AG09319 (cell line): ENCODE measurements at places on chromosomes 6 and 20.

DNA sequence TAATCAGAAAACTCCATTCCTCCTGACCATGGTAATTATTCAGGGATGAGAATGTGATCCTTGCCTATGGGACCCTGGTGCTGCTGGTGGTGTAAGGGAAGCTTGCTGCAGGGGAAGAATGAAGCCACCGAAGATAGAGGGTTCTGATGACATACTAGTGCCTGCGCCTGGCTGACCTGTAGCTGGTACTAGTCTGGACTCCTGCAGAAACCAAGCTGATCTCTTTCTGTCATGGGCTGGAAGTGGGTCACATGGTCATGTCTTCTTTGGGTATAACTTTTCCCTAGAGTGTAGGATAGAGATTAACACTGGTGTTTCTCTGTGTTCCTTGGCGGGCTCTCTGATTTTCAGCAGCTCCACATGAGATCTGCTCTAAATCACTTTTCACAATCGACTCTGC lies 8.6 kb upstream of the SLC4A11 start:
- DNase-seq: no peak

DNA sequence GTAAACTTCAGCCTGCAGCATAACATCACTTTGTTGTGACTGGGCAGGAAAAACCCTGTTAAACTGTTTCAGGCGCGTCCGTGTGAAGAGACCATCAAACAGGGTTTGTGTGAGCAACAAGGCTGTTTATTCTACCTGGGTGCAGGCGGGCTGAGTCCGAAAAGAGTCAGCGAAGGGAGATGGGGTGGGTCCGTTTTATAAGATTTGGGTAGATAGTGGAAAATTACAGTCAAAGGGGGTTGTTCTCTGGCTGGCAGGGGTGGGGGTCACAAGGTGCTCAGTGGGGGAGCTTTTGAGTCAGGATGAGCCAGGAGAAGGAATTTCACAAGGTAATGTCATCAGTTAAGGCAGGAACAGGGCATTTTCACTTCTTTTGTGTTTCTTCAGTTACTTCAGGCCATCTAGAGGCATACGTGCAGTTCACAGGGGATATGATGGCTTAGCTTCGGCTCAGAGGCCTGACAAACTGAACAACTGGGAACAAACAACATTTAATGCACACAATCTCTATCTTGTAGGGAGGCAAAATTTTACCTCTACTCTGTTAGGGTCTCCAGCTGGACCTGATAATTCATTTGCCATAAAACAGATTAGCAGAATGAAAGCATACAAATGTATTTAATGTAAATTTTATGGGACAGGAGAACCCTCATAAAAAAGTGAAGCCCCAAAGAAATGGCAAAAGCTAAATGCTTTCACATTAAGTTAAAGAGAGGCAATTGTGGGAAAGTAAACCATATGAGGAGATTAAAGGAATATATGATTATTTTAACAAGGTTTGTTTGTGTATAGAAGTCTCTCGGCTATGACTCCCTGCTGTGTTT lies 58.3 kb upstream of the HFE start:
- no peak for DNase-seq

- DNase-seq: no peak
Measured at GRCh38 chr6:109449795-109450673, 5.5 kb downstream of the MICAL1 start.

DNA sequence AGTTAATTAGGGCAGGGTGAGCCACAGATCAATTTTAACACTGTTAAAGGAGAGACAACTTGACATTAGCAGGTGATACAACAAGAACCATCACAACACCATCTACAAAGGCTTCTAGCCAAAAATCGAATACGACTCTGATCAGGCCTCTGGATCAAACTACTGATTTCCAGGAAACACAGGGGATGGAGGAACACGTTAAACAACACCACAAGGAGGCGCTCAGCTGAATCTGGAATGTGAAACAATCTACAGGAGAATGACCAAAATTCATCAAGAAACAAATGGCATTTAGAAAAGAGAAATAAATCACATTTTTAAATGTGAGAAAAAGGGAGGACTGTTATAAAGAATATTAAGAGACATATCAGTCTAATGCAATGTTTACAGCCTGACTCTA lies 13.5 kb upstream of the MAFB start:
- no peak for DNase-seq

DNA sequence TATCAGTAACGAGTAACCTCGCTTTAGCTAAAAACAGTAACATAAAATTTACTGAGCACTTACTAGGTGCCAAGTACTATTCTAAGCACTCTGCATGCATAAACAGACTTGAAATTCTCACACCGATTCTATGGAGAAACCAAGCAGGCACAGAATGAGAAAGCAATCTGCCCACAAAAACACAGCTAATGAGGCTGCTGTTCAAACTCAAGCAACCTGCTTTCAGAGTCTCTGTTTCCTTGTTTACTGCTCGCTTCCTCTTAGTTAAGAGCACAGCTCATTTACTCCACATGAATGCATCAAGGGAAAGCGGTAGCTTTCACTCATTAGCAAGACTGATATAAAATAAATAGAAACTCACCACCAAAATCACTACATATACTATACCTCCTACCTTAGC lies 37.4 kb downstream of the PRKN start:
- DNase-seq: no peak

DNA sequence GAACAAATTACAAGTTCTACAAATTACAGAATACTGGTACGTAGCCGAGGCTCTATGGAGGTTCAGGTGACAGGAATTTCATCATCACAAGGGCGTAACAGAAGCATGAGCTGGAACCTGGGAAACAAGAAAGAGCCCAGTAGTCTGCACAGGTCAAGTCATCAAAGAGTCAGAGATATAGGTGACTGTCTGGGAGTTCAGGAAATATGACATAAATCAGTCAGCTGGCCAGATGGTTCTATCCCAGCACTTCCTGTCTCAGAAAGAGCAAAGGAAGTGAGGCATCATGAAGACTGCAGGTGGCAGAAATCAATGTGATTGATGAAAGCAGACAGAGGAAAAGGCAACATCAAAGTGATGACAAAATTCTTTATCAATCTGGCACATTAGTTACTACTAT lies 23.3 kb downstream of the MYCT1 start:
- no peak for DNase-seq

- no peak for DNase-seq
Measured at GRCh38 chr6:151101161-151101815, 138.5 kb upstream of the AKAP12 start.

GRCh38 chr6:74967821-74968220 lies 238.0 kb downstream of the COL12A1 start:
- no peak for DNase-seq

DNA sequence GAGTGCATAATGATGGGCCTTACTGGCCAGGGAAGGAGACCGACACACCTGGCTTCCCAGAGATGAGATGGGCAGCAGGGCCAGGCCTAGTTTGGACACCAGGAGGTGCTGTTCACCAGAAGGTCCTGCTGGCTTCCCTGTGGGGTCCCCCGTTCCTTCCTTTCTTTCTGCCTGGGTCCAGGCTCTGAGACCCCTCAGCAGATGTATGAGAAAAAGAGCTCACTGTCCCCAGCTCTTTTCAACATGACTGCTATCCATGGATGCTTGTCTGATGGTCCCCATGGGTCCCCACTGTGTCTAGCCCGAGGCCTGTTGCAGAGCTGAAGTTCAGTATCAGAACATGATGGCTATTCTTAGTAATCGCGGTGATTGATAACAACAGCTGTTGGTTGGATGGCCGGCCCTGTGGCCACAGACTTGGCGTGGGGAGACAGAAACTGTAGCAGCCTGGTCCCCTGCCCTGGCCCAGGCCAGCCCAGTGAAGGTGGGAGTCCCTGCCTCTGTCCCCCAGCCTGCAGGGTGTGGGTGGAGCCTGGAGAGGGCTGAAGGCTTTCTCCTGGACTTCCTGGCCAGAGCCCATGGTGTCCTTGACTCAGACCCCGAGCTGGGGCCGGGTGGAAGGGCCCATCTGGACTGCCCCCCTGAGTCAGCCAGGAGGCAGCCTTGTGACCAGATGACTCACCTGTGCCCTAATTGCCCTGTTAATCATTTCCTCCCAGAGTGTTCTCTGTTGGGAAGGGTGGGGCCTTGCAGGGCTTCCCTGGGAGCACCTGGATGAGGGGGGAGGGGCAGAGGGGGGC lies 9.9 kb upstream of the BAK1 start:
- DNase-seq: no peak

- DNase-seq: no peak
Measured at GRCh38 chr6:3319610-3320200, 61.0 kb downstream of the PSMG4 start.

- DNase-seq: no peak
Measured at GRCh38 chr6:44967481-44967880, 360.6 kb upstream of the RUNX2 start.

DNA sequence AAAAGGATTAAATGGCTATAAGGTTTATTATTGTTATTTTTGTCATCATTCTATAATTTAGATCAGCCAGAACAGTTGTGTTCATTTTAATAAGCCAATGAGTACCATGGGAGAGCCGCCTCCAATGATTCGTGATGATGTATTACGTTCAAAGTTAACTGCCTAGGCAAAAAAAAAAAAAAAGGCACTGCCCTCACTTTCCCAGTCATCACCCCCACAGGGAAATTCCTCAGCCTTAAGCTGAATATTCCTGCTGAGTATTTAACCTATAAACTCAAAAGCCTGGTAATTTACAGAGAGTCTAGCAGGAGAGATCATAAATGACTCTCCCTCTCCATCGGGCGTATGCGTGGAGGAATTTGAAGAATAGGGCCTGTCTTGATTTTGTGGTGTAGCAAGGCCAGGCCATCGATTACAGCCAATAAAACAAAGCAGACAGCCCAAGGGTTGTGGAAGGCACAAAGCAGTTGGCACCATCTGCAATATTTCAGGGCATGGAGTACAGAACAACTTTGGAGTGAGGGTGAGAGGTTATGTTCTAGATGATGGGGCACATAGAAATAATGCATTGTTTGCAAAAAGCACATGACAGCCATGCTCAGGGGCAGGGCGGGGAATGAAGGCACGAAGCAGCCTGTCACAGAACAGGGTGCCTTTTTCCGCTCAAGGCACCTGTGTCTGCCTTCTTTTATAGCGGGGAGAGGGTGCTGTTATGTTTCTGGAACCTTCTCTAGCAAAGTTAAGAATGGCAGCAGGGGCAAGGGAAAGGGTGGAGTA lies 138.2 kb upstream of the DTNBP1 start:
- no peak for DNase-seq

DNA sequence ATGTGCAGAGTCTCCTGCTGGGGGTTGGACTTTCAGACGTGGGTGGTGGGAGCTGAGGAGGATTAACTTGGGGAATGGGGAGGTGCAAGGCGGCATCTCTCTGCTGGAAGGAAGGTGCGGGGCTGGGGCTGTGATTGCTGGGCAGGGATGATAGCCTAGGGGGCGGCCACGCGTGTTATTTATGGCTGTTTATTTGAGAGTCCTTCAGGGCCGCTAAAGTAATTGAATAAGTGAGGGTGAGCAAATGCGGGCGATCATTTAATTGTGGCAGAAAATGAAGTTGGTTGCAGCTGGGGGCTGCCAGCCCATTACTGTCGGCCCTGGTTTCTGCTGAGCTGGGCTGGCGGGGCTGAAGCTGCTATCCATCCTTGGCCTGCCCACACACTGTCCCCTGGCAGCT lies 7.5 kb upstream of the IP6K3 start:
- no peak for DNase-seq

DNA sequence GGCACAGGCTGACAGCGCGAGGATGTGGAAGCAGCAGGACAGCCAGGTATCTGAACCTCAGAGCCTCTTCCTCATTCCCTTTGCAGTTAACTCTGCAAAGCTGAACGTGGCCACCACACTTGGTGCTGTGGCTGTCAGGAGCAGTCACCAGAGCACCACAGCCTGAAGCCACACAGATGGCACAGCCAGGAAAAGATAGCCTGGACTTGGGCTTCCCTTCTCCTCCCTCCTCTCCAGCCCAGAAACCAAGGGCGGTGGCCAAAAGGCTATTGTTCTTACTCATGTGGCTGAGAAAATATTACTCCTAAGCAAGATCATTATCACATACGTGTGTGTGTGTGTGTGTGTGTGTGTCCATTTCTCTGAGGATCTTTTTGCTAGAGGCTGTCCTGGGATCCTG lies 39.8 kb downstream of the CD164 start:
- no peak for DNase-seq

DNA sequence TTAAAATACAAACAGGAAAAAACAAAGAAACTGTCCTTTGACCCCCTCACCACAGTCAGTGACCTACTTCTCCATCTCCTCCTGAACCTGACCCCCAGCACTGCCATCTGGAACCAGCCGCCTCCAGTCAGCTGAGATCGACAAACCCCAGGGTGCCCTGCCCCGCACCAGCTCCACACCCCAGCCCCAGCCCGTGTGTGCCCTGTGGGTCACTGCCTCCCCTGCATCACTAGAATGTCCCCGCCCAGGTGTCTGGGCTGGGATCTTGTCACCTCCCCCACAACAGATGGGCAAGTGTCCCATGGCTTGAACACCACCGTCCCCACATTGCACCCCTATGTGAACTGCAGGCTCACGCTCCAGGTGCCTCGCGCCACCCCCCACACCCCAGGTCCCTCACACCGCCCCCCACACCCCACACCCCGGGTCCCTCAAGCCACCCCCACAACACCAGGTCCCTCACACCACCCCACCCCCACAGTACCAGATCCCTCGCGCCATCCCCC lies 13.3 kb downstream of the TAF4 start:
- DNase-seq: no peak

- no peak for DNase-seq
Measured at GRCh38 chr6:44339763-44340625, 2.5 kb upstream of the SPATS1 start.

- no peak for DNase-seq
Measured at GRCh38 chr6:168648240-168649125, 207.5 kb downstream of the SMOC2 start.

- no peak for DNase-seq
Measured at GRCh38 chr20:41573955-41574354, 44.2 kb downstream of the CHD6 start.

DNA sequence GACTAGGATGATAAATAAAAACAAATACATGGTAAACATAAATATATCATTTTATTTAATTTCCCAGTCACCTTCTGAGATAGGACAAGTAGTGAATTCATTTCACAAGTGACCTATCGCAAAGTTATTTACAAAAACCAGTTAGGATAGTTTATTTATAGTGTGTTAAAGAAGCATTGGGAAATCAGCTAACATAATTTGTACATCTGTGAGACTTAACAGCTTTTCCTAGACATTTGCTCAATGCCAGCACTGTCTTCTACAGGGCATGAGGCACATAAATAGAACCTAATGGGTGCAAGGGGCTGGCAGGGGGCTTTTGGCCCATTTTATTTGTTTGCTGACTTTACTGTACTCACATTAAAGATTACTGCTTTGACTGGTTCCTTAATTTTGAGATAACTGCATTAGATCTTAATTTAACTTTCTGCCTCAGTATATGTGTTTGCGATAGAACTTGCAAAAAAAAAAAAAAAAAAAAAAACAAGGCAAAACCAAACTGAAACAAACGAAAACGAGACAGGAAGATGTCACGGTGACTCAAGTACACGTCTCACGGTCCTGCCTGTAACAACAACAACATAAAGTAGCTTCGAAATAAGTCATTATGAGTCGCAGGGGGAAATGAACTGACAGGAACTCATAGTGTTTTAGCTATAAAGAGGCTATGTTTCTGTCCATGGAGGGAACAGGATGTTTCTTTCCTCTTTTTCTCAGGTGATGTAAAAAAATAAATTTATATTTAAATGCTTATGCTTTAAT lies 133.7 kb upstream of the GMDS start:
- no peak for DNase-seq
